ENCODE measurements at places on chromosomes 5 and 9. TPM values are rescaled to one million over a fixed set of nuclear protein-coding genes. Genes with fewer than 3 reads are reported as not detected.

The TAF11L10 gene
- total RNA-seq = not detected

The PROB1 gene
- 3.4 TPM for total RNA-seq

The MTRR gene
- 69.6 TPM for total RNA-seq

GRCh38 chr9:17462869-17463464 lies 115.9 kb upstream of the SH3GL2 start:
- no peak for DNase-seq

DNA sequence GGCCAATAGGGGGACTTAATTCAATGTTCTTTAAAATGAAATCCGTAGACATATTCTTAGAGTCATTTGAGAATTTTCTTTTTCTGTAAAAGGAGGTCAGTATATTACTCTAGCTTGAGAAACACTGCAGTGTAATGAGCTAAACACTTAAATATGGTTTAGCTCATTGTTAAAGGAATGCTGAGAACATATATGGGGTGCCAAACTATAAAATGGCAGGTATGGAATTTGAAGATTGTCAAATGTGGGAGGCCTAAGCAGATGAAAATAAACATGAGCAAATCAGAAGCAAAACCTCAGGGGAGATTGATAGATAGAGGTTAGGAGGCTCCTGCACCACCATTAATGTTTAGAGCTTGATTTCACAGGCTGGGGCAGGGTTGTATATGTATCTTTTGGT lies 57.9 kb downstream of the STX17 start:
- no peak for DNase-seq

DNA sequence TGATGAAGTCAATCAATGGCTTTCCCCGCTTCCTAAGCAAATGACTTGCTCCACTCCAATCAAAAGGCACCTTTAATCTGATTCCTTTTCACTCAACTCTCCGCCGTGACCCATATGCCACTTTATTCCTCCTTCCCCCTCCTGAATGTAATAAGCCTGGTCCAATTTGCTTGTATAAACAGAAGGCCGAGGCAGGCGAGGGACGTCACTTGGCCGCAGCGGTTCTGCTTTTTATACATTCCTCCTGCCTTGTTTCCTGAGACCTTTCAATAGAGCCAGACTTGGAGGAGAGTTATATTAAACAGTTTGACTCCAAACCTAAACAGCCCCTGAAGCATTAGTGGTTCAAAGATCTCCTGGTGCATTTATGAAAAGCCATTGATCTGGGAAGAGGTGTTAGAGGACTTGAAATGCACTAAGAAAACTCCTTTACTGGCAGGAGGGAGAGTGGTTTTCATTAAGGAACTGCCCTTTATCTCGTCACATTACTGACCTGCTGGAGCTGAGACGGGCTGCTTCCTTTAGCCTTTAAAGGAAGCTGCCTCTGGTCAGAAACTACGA lies 273.4 kb downstream of the SLIT3 start:
- no peak for DNase-seq

- no peak for DNase-seq
Observed at GRCh38 chr5:122816756-122817155, 28.7 kb upstream of the SNX24 start.

- DNase-seq = peak; percentile 76
Observed at GRCh38 chr9:121634329-121635261, 16.8 kb upstream of the DAB2IP start.

The TMEM174 gene
- total RNA-seq = not detected

DNA sequence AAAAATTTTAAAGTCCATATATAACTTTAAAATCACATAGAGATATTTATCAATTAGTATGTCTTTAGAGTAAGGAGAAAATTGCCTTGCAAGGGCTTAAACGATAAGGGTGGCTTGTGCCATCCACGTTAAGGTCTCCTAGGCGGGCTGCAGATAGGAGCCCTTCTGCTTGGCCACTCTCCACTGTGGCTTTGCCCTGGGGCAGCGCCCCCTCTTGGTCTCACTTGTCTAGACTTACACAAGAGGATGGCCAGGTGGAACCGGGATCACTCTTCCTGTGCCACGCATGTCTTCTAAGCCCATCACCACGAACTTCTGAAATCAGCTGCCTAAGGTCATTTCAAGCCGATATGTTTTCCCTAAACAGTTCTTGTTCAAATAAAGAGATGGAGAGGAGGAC lies 2.9 kb downstream of the FPGS start:
- DNase-seq = peak; percentile 88

Data from H9 (cell line).